Right renal cortex interstitium (tissue), 3 donors: ENCODE measurements at places on chromosomes 7 and 10. TPM values are rescaled to one million over a fixed set of nuclear protein-coding genes. Genes with fewer than 3 reads are reported as not detected.

Gene GET4
- polyA plus RNA-seq = 34.8 TPM

- no peak for DNase-seq
Observed at GRCh38 chr7:142463401-142463850, 205.6 kb upstream of the PRSS58 start.

DNA sequence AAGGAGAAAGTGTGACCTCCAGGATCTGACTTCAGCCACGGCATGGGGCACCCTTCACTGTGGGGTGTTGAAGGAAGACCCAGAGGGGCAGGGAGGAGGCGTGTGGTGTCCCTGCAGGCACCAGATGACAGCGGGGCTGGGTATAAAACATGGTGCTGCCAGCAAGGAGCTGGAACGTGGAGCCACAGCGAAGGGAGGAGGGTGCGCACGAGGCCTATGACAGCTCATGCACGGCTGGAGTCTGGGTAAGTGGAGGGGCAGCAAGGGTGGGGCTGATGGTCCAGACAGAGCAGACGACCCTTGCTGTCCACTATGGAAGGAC lies 27.8 kb upstream of the FOXL3 start:
- DNase-seq = no peak

- no peak for DNase-seq
Observed at GRCh38 chr7:42869131-42870020, 42.5 kb downstream of the C7orf25 start.

- no peak for DNase-seq
Observed at GRCh38 chr7:18226598-18226997, 199.0 kb upstream of the PRPS1L1 start.

DNA sequence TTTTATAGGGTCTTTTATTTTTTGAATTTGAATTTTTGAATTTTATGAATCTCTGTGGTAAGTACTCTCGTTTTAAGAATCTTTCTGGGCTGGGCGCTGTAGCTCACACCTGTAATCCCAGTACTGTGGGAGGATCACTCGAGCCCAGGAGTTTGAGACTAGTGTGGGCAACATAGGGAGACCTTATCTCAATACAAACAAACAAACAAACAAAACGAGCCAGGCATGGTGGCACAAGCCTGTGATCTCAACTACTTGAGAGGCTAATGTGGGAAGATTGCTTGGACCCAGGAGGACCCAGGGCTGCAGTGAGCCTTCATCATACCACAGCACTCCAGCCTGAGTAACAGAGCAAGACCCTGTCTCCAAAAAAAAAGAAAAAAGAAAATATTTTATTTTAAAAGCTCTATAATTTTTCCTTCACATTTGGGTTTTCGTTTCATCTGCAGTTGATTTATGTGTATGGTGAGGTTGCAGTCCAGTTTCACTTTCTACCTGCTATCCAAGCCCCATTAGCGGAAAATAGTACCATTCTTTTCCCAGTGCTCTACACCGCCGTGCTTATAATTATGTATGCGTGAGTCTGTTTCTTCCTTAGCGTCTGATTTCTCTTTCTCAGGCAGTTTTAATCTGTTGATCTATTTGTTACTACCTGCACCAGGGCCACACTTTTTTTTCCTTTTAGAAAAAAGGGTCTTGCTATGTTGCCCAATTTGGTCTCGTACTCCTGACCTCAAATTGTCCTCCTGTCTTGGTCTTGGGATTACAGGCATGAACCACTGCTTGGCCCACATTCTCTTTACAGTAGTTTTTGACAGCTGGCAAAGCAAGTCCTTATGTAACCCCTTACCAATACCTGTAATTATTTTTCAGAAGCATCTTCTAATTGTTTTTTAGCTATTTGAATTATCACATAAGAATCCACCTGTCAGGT lies 21.7 kb downstream of the TRIM24 start:
- no peak for DNase-seq

DNA sequence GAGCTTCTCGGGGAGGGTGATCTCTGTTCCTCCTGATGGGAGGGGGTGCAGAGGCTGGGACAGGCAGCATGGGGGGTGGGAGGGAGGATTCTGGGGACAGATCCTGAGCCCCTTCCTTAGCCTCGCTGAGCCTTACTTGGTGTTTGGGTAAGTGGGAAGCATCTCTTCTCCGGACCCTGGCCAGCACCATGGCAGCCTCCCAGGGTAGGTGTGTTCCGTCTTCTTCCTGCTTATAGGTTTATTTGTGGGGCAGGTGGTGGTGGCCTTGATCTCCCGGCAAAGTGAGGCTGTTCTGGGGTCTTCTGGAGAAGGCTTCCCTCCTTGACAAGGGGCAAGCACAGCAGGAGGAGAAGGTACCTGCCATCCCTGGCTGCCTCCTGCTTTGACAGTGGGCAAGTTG lies 226.9 kb downstream of the GLRX3 start:
- no peak for DNase-seq

GRCh38 chr7:130887957-130888371 lies 154.0 kb upstream of the KLF14 start:
- DNase-seq = no peak

- no peak for DNase-seq
Observed at GRCh38 chr10:113020838-113021237, 70.8 kb downstream of the TCF7L2 start.
